Stimulated activated CD8-positive, alpha-beta memory T cell treated with anti-CD3 and anti-CD28 coated beads, Interleukin-4, amount 100 ng/mL, for 4 hours (primary cell): ENCODE measurements at places on chromosomes 1 and 21.

DNA sequence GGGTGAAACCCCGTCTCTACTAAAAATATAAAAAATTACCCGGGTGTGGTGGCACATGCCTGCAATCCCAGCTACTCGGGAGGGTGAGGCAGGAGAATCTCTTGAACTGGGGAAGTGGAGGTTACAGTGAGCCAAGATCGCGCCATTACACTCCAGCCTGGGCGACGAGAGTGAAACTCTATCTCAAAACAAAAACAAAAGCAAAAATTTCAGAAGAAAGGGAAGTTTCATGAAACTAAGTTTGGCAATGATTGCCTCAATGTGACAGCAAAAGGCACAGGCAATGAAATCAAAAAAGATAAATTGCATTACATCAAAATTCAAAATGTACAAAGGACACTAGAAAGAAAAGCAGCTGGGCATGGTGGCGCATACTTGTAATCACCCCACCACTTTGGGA is 40.1 kb downstream of the BTF3L4 start:
- no peak for DNase-seq

DNA sequence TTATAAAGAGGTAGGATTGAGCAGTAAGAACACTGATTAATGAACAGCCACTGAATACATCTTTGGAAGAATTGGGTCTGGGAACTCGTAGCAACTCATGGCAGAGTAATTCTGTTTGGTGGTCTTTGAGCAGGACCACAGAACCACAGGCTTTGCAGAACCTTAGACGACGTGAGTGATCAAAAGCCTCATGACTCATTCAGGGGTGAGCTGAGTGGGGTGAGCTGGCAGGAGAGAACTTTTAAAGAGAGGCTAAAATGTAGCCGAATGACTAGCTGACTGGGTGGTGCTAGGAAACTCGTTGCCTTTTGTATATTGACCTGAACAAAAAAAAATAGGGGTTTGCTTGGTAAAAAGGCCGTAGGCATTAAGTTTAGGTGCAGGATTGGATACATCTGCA is 313.8 kb downstream of the TGFB2 start:
- no peak for DNase-seq

DNA sequence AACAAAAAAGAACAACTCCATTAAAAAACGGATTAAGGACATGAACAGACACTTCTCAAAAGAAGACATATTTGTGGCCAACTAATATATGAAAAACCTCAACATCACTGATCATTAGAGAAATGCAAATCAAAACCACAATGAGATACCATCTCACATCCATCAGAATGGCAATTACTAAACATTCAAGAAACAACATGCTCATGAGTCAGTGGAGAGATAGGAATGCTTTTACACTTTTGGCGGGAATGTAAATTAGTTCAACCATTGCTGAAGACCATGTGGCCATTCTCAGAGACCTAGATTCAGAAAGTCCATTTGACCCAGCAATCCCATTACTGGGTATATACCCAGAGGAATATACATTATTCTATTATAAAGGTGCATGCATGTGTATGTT is 1442.6 kb upstream of the B3GALT2 start:
- DNase-seq = no peak

DNA sequence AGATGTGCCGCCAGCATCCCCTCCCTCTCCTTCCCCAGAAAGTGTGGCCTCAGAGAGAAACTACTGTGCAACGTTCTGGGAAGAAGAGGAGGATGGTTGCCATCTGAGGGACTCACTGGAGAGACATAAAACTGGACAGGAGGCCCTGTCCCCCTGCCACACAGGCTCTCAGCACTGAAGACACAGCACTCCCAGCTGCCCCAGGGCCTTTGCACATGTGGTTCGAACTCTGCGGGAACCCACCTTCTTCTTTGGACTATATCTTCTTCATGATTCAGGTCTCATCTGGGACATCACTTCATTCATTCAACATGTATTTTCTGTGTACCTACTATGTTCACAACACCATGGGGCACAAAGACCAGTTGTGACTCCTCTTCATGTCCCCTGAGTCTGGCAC is 17.4 kb downstream of the IGSF21 start:
- DNase-seq = no peak

DNA sequence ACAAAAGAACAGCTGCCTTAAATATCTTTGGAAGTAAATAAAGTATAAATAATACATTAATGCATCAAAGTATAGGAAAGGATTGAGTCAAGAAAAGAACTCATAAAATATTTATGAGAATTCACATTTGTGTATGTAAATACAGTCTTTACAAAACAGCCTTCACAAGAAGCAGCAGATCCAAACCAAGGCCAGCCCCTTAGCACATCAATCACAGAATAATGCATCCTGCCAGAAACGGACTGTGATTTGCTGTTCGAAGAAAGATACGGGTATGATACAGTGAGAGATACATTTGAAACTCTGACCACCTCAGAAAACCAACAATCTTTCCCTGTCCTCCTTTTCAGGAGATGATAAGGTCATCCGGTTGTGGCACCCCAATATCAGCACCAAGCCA is 70.9 kb downstream of the WDR64 start:
- DNase-seq = no peak

DNA sequence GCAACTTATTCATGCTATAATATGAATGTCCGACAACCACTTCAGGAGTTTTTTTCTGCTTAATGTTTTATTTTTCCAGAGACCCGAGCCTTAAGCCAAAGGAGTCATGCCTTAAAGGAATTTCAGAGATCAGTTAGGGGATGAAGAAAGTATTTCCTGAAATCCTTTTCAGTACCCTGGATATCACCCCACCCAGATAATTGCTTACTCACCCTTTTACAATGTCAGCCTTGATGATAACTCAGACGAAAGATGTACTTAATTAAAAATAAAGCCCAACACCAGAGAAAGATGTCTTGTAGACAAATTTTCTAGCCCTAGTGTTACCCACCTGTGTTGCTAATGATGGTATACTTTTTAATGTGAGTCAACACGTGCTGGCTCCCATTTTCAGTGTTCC is 124.1 kb downstream of the XCL2 start:
- DNase-seq = no peak

DNA sequence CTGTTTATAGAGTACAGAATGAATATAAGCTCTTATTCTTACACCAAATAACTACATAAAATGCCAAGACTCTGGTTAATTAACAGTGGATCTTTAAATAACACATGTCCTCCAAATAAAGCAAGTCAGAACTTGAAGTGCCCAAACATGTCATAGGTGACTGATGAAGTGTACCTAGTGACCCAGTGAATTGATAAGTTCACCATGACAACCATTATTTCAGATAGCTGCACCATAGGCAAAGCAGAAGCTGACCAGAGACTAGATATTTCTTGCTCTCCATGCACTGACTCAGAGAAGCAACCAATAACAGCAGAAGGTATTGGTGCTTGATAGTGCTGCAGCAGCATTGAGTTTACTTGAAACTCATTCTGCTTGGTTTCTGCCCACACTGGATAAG is 192.1 kb downstream of the DUSP10 start:
- DNase-seq = no peak

DNA sequence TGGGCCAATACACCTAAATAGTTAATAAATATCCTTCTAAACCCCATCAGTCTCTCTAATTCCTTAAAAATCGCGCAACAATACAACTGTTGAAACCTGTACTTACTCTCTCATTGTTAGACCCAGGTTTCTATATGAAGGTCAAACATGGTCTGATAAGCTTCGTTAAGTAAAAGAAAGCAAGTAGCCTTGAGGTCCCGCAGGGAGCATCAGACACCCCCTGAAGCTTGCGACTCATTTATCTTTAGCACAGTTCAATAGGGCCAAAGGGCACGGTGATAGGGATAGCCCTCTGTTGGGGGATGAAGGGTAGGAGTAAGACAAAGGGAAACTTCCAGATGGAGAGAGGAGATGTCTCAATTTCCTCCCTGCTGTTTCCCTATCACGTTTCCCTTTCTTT is 27.3 kb upstream of the THEM4 start:
- DNase-seq = no peak

DNA sequence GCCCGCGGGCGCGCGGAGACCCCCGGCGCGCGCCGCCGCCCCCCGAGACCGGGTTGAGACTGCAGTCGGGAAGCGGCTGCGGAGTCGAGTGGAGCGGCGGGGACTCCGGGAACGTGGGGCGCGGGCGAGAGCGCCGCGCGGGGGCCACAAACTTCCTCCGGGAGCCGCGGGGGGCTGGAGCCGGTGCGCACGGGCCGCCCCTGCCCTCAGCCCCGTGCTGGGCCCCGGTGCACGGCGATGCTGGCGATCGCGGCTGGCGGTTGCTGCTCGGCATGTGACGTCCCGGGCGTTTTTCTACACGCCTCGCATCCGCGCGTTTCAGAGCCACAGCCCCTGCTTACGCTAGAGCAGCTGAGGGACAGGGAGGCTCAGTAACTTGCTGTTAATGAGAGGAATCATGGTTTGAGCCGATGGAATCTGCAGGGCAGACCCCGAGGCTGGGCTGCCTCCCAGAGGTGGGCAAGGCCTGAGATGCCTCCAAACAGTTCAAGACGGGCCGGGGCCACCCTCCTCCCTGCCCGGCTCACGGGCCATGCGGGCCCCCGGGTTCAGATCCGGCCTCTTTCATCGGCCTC is 520 bp downstream of the TMEM201 start:
- DNase-seq = peak; percentile 14

DNA sequence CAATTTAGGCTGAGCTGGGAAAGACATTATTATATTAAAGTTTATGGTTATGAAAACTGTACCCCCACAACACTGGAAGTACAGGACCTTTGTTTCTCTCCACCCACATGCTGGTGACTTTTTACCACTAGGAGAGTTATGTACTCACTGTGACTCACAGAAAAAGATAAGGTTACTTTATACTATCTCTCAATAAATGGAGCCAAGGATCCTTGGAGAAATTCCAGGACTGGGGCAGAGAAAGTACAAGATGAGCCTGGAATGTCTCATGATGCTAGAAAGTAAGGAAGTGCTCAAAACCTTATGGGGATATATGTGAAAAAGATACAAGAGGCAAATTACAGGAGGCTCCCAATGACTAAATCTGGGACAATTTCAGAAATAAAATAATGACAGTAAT is 63.9 kb upstream of the C1orf105 start:
- no peak for DNase-seq

DNA sequence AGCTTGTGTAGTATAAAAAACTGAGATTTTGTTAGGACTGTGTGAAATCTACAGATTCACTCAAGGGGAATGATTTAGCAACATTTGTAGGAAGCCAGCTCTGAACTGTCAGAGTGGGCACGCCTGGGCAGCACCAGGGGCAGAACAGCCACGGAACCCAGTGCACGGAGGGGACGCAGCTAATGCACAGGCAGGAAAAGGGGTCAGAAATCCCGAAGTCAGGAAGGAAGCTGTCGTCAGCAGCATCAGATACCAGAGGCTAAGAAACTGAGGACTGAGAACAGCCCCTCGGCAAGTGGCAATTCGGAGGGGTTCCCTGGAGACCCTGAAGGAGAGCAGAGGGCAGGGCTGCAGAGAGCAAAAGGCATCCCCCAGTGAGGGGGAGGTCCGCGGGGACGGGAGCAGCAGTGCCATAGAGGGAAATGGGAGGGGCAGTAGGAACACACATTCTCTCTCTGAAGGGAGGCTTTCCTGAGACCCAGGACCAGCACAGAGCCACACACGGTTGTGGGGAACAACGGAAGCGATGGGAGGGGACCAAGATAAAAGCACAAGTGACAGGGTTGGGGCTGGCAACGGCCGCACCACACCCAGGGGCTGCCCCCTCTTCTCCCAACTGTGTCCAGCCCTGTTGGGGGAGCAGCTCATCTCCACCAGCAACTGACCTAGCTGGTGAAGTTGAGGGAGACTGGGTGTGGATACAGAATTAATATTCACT is 12.7 kb downstream of the UBE2J2 start:
- DNase-seq = no peak
